Purkinje cell (primary cell): ENCODE measurements at places on chromosomes 6 and 20. TPM values are rescaled to one million over a fixed set of nuclear protein-coding genes. Genes with fewer than 3 reads are reported as not detected.

DOK5 gene
- polyA plus RNA-seq: 4.0 TPM in 1 of 2 replicates, not detected in the other

FAM162B gene
- not detected in 2 replicates for polyA plus RNA-seq

WTAP gene
- polyA plus RNA-seq: 94.5 and 101 TPM in 2 replicates

ITPR3 gene
- polyA plus RNA-seq: 0.03 TPM in 1 of 2 replicates, not detected in the other

E2F3 gene
- polyA plus RNA-seq: 4.0 and 5.8 TPM in 2 replicates

PHACTR1 gene
- polyA plus RNA-seq: 2.1 and 11.9 TPM in 2 replicates

PNPLA1 gene
- polyA plus RNA-seq: not detected in 2 replicates

PNLDC1 gene
- polyA plus RNA-seq: 1.0 TPM in 1 of 2 replicates, not detected in the other

FLRT3 gene
- polyA plus RNA-seq: 0.34 and 8.2 TPM in 2 replicates

ZSWIM3 gene
- polyA plus RNA-seq: 0.11 and 0.56 TPM in 2 replicates

NDRG3 gene
- 47.9 and 65.9 TPM in 2 replicates for polyA plus RNA-seq

ZC2HC1B gene
- not detected in 2 replicates for polyA plus RNA-seq

TCP11 gene
- polyA plus RNA-seq: 0.94 TPM in 1 of 2 replicates, not detected in the other

MTFR2 gene
- polyA plus RNA-seq: 6.2 and 7.8 TPM in 2 replicates

PAK5 gene
- 6.0 and 8.4 TPM in 2 replicates for polyA plus RNA-seq

KCNQ5 gene
- 3.2 TPM in 1 of 2 replicates, not detected in the other for polyA plus RNA-seq

C20orf96 gene
- polyA plus RNA-seq: 8.5 and 9.2 TPM in 2 replicates

RIPOR3 gene
- not detected in 2 replicates for polyA plus RNA-seq

SEMG1 gene
- polyA plus RNA-seq: not detected in 2 replicates

PHACTR3 gene
- polyA plus RNA-seq: 15.5 and 23.0 TPM in 2 replicates

NTSR1 gene
- not detected in 2 replicates for polyA plus RNA-seq

SIRPD gene
- 2.2 TPM in 1 of 2 replicates, not detected in the other for polyA plus RNA-seq

LRRC1 gene
- 2.9 and 4.6 TPM in 2 replicates for polyA plus RNA-seq

EYA4 gene
- polyA plus RNA-seq: not detected in 2 replicates

TFAP2A gene
- 4.4 and 9.1 TPM in 2 replicates for polyA plus RNA-seq

ABHD16B gene
- not detected in 2 replicates for polyA plus RNA-seq

F13A1 gene
- polyA plus RNA-seq: 1.3 and 6.2 TPM in 2 replicates

BFSP1 gene
- polyA plus RNA-seq: 0.38 and 2.1 TPM in 2 replicates

SCRT2 gene
- 0.36 TPM in 1 of 2 replicates, not detected in the other for polyA plus RNA-seq

HLA-DOA gene
- polyA plus RNA-seq: not detected in 2 replicates

SLC24A3 gene
- 1.2 and 1.5 TPM in 2 replicates for polyA plus RNA-seq

FNDC1 gene
- 0.36 TPM in 1 of 2 replicates, not detected in the other for polyA plus RNA-seq

NOX3 gene
- 2.4 TPM in 1 of 2 replicates, not detected in the other for polyA plus RNA-seq

RNF217 gene
- polyA plus RNA-seq: 5.6 and 6.8 TPM in 2 replicates

EDN1 gene
- 1.9 TPM in 1 of 2 replicates, not detected in the other for polyA plus RNA-seq
